ENCODE measurements at places on chromosomes 1 and 21.

- no peak for DNase-seq
Measured at GRCh38 chr1:221449801-221450470, 292.0 kb downstream of the DUSP10 start.

- no peak for DNase-seq
Measured at GRCh38 chr1:17640393-17640792, 100.9 kb downstream of the ARHGEF10L start.

GRCh38 chr1:107664982-107665925 is 299.7 kb downstream of the VAV3 start:
- DNase-seq = no peak

DNA sequence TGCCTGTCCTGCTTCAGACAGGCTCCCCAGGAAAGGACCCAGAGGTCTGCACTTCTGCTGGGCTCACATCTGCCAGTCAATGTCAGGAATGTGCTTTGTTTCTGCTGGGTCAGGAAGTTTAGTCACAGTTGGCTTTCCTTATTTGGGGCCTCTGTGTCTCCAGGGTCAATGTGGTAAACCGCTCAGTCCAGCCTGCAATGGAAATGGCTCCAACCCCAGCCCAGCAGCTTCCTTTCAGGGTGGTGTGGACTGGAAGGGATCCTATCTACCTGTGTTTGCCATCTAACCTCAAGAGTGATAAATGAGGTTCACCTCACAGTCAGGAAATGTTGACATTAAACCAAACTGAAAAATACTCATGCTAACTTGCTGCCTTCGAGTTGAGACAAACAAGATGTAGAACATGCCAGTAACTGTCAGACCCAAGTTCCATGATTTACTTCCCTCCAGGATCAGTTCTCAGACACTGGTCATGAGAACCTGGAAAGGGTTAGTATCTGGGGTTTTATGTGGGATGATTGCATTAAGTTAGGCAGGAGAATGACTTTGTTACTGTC is 20.3 kb downstream of the ENO1 start:
- no peak for DNase-seq
